Heart left ventricle (tissue), 16 donors: ENCODE measurements at places on chromosomes 7 and 10. TPM values are rescaled to one million over a fixed set of nuclear protein-coding genes. Genes with fewer than 3 reads are reported as not detected.

CLCN1 gene
- not detected for total RNA-seq

CDNF gene
- 4.4 TPM for total RNA-seq

CALY gene
- not detected for total RNA-seq

DNA sequence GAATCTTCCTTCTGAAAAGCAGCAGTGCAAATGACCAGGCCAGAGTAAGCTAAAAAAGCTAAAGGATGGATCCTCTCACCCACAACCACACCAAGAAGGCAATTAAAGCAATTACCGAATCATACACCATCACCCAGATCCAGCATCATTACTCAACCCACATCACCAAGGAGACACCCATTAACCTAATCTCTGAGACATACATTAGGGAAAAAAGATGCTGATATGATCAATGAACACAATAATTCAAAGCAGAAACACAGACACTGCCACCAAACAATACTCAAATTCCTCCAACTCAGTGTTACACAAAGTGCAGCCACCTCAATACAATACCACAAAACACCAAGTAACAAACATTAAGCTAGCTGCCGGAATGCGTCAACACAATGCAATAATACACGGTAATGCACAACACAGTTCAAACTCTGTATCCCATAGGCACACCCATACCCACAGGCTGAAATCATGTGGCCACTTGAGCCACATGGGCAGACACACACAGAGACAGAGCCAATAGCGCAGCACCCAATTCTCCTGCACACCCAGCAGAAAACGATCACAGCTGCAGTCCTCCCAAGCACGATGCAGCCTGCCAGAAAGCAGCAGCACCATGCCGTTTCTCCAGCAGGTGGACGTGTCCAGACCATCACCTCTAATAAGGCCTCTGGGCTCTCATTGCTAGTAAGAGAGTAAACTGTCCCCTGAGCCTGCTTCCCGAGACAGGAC lies 21.5 kb downstream of the PAX2 start:
- no peak for DNase-seq

- DNase-seq: no peak
Observed at GRCh38 chr7:18855796-18856195, 261.6 kb downstream of the TWIST1 start.

DNA sequence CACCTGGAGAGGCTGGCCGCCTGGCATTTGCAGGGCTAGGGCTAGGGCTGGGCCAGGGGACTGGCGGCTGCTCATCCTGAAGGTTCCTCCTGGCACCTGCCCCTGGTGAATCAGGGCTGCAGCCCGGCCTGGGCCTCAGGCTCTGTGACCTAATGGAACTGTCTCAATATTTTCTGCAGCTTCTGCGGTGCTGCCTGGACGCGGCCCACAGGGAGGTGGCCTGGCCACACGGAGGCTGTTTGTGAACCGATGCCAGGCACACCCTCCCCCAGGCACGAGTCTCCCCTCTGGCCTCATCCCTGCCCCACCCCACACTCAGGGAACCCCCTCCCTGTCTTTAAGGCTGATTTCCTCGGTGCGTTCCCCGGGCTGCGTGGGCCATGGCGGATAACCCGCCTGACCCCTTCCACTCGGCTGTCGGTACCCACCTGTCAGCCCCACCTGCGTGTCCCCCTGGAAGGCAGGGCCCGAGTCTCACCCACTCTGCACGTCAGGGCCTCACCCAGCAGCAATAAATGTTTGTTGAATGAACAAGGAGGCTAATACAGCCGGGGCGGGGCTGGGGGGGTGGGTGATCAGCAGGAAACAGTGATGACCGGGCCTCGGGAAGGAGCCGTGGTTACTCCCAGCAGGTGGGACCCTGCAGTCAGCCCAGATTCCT lies 54.5 kb upstream of the DNAJB6 start:
- no peak for DNase-seq

DNA sequence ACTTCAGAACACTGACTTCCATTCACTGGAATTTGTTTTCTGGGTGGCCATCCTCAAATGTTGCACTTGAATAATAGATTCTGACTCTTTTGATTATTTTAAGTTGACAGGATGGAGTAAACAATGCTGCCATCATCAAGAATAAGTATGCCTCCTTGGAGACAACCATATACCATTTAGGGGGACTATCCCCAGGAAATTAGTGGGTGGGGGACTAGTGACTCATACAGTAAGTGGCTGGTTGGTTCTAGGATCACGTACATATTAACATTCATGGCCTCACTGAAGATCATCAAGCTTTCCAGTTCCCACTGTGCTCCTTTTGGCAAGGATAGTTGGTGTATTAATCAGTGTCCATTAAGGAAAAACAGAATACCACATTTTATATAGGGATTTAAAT lies 615.2 kb downstream of the CCSER2 start:
- no peak for DNase-seq

GRCh38 chr7:109967406-109967805 lies 1123.5 kb upstream of the LRRN3 start:
- DNase-seq: no peak

- DNase-seq: no peak
Observed at GRCh38 chr7:103984050-103984449, 5.4 kb downstream of the RELN start.

DNA sequence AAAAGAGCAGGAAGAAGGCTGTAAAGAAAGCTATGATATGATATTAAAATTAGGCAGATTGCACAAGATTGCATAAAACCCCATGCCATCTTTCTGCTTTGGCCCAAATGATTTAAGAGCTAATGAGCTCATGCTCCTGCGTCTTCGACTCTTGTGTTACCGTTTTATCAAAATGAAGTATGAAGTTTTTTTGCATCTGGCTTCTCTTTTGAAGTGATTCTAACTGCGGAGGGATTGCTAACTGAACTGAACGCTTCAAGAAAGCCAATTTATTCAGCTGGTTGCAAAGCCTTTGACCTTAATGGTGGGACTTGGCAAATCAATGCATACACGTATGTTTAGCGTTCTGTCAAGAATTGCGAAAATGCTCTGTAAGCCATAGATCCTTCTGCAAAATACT lies 282.9 kb downstream of the TWIST1 start:
- DNase-seq: no peak
